ENCODE measurements at places on chromosomes 11 and 22.

DNA sequence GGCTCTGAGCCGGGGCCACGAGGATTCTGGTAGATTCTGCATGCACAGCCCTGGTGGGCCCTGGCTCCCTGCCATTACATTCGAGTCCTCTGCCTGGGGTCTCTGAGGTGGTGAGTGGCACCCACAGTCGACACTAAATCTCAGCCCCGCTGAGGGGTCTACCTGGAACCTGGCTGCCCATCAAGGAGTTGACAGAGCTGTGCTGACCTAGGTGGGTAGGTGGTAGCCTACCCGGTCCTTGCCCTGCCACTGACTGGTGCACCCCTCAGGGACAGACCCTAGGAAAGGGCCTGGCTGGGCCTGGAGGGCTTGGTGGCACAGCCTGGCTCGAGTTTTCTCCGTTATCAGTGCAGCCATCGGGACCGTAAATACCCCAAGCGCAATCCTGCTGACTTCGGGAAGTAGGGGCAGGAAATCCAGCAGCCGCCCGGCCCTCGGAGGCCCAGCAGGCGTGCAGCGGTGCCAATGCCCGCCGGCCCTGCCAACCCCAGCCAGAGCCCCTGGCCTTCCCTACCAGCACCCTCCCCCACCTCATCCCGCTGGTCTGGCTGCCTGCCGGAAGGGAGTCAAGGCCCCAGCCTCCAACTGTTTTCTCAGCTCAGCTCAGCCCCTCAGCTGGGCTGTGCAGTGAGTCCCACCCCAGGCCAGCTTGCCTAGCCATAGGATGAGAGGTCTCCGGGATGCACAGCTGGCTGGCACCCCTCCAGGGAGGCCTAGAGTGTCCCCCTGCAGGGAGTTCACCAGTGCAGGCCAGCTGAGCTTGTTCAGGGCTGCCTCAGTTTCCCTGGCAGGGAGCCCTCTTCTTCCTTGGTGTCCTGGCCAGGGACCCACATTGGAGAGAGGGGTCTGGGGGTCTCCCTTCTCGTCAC lies 80.4 kb upstream of the KCNQ1OT1 start:
- no peaks in the 10 kb centered on the region for H3K4me1 ChIP-seq
- DNase-seq: peak; percentile 3
- H3K4me3 ChIP-seq: no peak overlapping the region
- no peaks in the 10 kb centered on the region for H3K27me3 ChIP-seq
- H3K36me3 ChIP-seq: peaks cover 8% of the 10 kb centered on the region

- no peaks in the 10 kb centered on the region for H3K27me3 ChIP-seq
- no peak overlapping the region for H3K27ac ChIP-seq
- H3K36me3 ChIP-seq: no peaks in the 10 kb centered on the region
Measured at GRCh38 chr11:82076126-82076525, 657.5 kb downstream of the FAM181B start.

- H3K27ac ChIP-seq: no peak overlapping the region
- H3K36me3 ChIP-seq: no peaks in the 10 kb centered on the region
- no peaks in the 10 kb centered on the region for H3K27me3 ChIP-seq
Measured at GRCh38 chr11:109853156-109853776, 239.9 kb upstream of the ZC3H12C start.

- H3K4me1 ChIP-seq: peaks cover 17% of the 10 kb centered on the region
- H3K4me3 ChIP-seq: no peak overlapping the region
- no peak overlapping the region for H3K27ac ChIP-seq
- H3K36me3 ChIP-seq: no peaks in the 10 kb centered on the region
Measured at GRCh38 chr11:128853559-128853958, 13.5 kb downstream of the KCNJ1 start.

DNA sequence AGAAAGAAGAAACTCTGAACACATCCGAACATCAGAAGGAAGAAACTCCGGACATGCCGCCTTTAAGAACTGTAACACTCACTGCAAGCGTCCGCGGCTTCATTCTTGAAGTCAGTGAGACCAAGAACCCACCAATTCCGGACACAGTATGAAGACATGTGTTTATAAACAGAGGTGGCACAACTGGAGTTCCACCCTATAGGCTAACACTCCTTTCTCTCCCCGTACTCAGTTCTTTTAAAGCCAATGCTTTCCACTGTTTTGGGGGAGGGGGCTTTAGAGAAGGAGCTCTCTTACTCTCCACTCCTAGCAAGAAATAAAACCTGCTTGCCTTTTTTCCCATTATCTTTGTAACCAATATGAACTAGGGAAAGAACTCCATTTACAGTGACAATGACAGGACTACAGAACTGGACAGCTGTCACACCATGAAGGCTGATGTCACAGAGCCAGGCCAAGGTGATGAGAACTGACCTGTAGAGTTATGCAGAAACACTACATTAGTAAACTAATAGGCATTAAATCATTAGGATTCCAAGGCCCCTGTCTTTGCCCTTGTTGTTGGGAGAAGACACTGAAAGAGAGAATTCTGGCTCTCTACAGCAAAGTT lies 733 bp downstream of the TRIM5 start:
- H3K4me3 ChIP-seq: peak overlapping the region; percentile 91
- peaks cover 51% of the 10 kb centered on the region for H3K36me3 ChIP-seq
- no peak for DNase-seq
- peaks cover 20% of the 10 kb centered on the region for H3K27me3 ChIP-seq

DNA sequence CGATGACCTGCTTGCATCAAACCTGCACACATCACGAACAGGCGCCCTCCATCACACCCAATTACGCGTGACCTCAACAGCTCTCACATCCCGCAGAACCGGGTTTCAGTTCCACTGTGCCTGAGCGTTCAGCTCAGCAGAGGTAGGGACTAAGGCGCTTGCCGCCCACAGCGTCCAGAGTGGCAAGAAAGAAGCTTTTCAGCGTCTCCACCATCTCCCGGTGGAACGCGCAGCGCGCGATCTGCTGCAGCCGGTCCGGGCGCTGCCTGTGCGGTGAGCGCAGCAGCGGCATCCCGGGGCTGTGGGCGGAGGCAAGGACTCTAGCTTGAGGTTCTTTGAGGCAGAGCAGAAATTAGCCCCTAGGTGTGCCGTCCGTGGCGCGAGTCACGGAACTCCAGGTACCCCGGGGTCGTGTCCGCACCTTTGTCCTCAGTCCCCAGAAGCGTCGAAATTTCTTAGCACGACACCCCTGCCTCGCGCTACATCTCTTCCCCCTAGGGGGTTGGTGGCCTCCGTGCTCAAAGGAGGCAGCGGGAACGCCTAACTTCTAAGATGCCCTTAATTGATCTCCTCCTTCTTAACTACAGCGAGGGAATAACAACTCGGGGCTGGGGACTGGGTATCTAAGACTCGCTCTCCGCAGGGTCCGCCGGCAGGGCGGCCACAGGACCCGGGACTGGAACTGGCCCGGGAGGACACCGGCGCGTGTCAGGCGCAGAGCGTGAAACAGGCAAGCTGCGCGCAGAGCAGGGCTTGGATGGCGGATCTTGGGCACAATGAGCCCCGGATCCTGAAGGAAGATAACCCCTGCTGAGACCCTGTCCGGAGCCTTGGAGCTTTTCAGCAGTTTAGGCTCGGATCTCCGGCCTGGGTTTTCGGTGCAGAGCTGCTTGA lies 1.7 kb upstream of the CALCA start:
- peak; percentile 45 for DNase-seq
- H3K4me3 ChIP-seq: peak overlapping the region; percentile 80
- no peaks in the 10 kb centered on the region for H3K36me3 ChIP-seq

DNA sequence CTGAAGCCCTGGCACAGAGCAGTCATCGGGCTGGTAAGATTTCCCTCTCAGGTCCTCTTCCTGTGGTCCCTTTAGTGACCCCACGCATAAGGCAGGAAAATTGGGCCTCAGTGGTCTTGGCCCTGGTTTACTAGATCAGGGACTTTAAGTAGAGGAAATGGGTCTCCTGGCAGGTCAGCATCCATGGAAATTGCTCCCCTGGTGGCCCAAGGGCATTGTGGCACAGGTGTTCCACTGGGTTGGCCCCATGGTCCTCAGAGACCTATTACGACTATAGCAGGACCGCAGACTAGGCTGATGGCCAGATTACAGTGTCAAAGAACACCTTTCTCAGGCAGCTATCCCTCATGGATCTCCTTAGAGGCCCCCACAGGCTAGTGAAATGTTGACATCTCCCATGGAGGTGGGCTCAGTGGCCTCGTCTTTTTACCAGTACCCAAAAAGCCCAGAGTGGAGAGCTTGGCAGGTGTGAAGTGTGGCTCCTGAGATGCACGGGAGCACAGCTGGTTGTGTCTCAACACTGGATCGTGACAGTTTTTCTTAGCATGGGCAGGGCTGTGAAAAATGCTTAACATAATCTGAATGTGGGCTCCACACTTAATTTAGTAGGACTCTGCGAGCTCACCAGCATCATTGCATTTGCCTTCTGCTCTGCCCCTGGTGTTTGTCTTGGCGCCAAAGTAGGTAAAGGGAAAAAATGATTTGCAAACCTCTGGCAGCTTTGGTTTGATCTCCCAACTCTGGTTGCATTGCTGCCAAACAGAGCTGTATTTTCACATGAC lies 74.2 kb downstream of the ZBTB16 start:
- H3K36me3 ChIP-seq: no peaks in the 10 kb centered on the region
- H3K27ac ChIP-seq: no peak overlapping the region
- no peak overlapping the region for H3K4me3 ChIP-seq
- DNase-seq: no peak
- peaks cover 32% of the 10 kb centered on the region for H3K4me1 ChIP-seq
- peaks cover 3% of the 10 kb centered on the region for H3K27me3 ChIP-seq

GRCh38 chr22:45503050-45503815 lies 550 bp downstream of the FBLN1 start:
- H3K4me1 ChIP-seq: peaks cover 36% of the 10 kb centered on the region
- H3K4me3 ChIP-seq: peak overlapping the region; percentile 91
- H3K36me3 ChIP-seq: peaks cover 3% of the 10 kb centered on the region
- peak; percentile 15 for DNase-seq

DNA sequence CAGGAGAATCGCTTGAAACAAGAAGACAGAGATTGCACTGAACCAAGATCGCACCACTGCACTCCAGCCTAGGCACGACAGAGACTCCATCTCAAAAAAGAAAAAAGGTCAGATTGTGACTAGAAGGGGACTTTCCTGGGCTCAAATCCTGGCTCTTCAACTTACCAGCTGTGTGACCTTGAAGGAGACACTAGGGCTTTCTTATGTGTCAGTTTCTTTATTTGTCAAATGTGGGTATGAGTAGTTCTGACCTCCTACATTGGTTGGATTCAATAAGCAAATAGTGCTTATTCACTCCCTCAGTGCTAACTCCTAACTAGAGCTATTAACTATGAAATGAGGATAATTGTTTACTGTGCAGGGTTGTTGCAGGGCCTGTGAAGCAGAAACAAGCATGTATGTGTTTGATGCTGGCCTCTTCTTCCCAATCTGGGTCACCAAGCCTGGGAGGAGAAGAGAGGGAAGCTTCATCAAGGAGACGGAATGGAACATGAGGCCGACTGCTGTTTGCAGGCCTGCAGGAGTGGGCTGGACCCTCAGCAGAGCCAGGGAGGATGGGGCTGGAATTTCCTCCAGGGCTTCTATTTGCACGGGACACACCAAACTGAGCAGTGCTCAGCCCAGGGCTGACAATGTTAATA lies 22.5 kb downstream of the RHOD start:
- H3K36me3 ChIP-seq: no peaks in the 10 kb centered on the region
- no peak for DNase-seq
- peaks cover 7% of the 10 kb centered on the region for H3K27me3 ChIP-seq
- H3K27ac ChIP-seq: no peak overlapping the region
- no peaks in the 10 kb centered on the region for H3K4me1 ChIP-seq

DNA sequence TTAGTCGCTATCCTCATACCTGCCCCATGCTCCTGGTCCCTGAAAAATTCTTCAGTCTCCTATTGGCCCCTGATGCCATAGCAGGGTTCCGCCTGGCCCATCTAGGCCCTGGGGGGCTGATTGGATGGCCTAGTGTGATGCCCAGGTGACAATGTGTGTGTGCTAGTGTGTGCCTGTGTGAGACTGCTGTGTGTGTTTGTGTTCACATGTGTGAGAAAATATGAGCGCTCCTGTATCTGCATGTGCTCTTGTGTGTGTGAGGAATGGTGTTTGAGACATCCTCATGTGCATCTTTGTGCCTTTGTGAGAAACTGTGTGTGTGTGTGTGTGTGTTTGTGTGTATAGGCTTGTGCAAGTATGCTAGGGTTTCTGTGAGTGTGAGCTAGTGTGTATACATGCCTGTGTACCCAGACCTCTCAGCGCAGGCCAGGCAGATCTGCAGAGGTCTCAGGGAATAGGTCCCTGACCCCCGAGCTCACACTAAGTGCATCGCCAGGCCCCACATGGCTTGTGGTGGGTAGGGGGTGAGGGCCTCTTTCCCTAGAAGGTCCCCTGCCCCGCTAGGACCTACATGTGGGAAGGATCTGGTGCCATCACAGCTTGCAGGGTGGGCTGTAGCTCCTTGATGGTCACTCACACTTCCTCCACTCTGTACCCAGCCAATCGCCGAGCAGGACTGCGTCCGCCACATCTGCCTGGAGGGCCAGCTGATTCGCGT lies 64.6 kb downstream of the OTOG start:
- H3K4me1 ChIP-seq: no peaks in the 10 kb centered on the region
- H3K27me3 ChIP-seq: peaks cover 16% of the 10 kb centered on the region
- H3K36me3 ChIP-seq: peaks cover 3% of the 10 kb centered on the region
- DNase-seq: no peak
- peak overlapping the region; percentile 47 for H3K4me3 ChIP-seq

DNA sequence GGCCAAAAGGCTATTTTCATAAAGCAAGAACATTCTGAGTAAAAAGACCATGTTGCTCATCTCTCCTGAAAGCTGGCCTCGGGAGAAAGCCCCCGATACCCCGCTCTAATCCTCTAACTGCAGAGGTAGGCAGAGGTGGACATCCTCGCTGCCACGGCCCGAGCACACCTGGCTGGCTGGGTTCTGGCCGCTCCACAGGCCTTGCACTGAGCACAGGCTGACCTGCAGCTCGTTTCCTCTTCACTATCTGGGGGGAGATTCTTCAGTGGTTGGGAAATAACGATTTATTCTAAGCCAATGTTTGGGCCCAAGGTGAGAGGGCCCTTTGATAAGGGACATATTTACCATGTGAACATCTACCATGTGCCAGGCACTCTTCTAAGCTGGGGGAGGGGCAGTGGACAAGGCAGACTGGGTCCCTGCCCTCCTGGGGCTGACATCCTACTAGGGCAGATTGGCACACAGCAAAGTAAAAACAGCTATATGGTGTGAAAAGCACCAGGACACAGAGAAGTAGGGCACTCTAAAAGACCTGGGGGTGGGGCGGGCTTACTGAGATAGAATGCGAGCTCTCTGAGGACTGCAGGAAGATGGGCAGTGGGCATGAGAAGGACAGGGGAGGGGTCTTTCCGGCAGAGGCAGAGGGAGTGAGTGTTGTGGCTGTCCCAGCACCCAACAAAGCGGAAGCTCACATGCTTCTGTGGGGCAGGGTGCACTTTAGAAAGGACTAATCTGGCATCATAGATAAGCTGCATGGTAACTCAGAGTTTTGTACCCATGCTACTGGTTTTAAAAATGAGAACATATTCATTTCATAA lies 65.5 kb upstream of the ARFGAP3 start:
- H3K4me3 ChIP-seq: no peak overlapping the region
- no peak for DNase-seq
- no peaks in the 10 kb centered on the region for H3K36me3 ChIP-seq
- peaks cover 2% of the 10 kb centered on the region for H3K27me3 ChIP-seq

Data from endothelial cell (in vitro differentiated cells).